PC-9 (cell line): ENCODE measurements at places on chromosomes 2 and 18. TPM values are rescaled to one million over a fixed set of nuclear protein-coding genes. Genes with fewer than 3 reads are reported as not detected.

- H3K27ac ChIP-seq, result no peak overlapping the region
- H3K27me3 ChIP-seq, result no peaks in the 10 kb centered on the region
- no peaks in the 10 kb centered on the region for H3K4me1 ChIP-seq
These were observed 782.8 kb downstream of the BCL11A start for GRCh38 chr2:59770651-59771050.

Gene DLX1
- 0.87 TPM in 1 of 2 replicates, not detected in the other for total RNA-seq

GRCh38 chr2:10226038-10226724 lies 76.5 kb upstream of the HPCAL1 start:
- H3K36me3 ChIP-seq, result no peaks in the 10 kb centered on the region
- DNase-seq, result no peak
- H3K27me3 ChIP-seq, result no peaks in the 10 kb centered on the region
- peaks cover 7% of the 10 kb centered on the region; the same call in 1 of the 2 replicates for H3K4me1 ChIP-seq
- H3K27ac ChIP-seq, result no peak overlapping the region

DNA sequence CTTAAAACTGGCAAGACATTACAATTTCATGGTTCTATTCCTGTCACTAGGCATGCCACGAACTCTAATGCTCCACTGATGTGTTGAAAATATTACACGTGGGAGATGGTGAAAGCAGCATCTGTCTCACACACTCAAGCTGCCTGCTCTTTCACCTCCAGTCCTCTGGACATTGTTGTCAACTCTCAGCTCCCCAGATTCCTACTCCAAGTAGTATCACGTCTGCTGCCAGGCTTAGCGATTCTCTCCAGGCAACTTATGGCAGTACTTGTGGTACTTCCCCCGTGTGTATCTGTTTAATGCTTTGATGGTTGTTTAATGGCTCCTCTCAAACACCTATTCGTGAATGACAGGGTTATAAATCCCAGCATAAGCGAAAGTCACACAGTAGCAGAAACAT lies 103.8 kb downstream of the TMEFF2 start:
- no peak overlapping the region for H3K4me3 ChIP-seq
- no peak for DNase-seq
- no peaks in the 10 kb centered on the region for H3K27me3 ChIP-seq
- H3K36me3 ChIP-seq, result no peaks in the 10 kb centered on the region
- no peaks in the 10 kb centered on the region for H3K4me1 ChIP-seq

GRCh38 chr2:43796206-43796605 lies 22.4 kb downstream of the DYNC2LI1 start:
- H3K36me3 ChIP-seq, result 0 out of 2 replicates have a peak, but pooled peaks cover 3% of the 10 kb centered on the region
- H3K4me3 ChIP-seq, result no peak overlapping the region
- H3K27ac ChIP-seq, result no peak overlapping the region
- no peak for DNase-seq

Gene CD8A
- total RNA-seq, result 0.28 and 0.45 TPM in 2 replicates

GRCh38 chr2:84293791-84294380 lies 165.2 kb downstream of the SUCLG1 start:
- H3K36me3 ChIP-seq, result no peaks in the 10 kb centered on the region
- H3K27ac ChIP-seq, result no peak overlapping the region
- peaks cover 7% of the 10 kb centered on the region; the same call in 1 of the 2 replicates for H3K27me3 ChIP-seq

Gene DSG1
- total RNA-seq, result not detected in 2 replicates

Gene PDCD1
- not detected in 2 replicates for total RNA-seq

- DNase-seq, result no peak
- no peak overlapping the region for H3K4me3 ChIP-seq
- H3K4me1 ChIP-seq, result peaks cover 19% of the 10 kb centered on the region
These were observed 246.0 kb upstream of the UBE2E3 start for GRCh38 chr2:180734382-180734781.

Gene AMER3
- total RNA-seq, result not detected in 2 replicates

Gene DSEL
- total RNA-seq, result 2.1 and 2.5 TPM in 2 replicates

- no peak overlapping the region for H3K27ac ChIP-seq
- DNase-seq, result no peak
- H3K4me3 ChIP-seq, result no peak overlapping the region
- H3K36me3 ChIP-seq, result no peaks in the 10 kb centered on the region; the same call in 1 of the 2 replicates
These were observed 86.2 kb downstream of the COX7A2L start for GRCh38 chr2:42274863-42275262.

Gene CYP27C1
- total RNA-seq, result 0.94 and 1.6 TPM in 2 replicates

- peak overlapping the region; percentile 93 for H3K4me3 ChIP-seq
- peaks cover 24% of the 10 kb centered on the region for H3K4me1 ChIP-seq
- peaks cover 15% of the 10 kb centered on the region for H3K36me3 ChIP-seq
- DNase-seq, result no peak
- peak overlapping the region; percentile 29; the same call in 1 of the 2 replicates for H3K27ac ChIP-seq
These were observed 713 bp downstream of the WBP1 start for GRCh38 chr2:74458938-74459363.

- H3K36me3 ChIP-seq, result no peaks in the 10 kb centered on the region
- H3K4me3 ChIP-seq, result peak overlapping the region; percentile 54
- no peak overlapping the region for H3K27ac ChIP-seq
- peak; percentile 80 for DNase-seq
These were observed 589 bp upstream of the SGPP2 start for GRCh38 chr2:222423632-222424275.

DNA sequence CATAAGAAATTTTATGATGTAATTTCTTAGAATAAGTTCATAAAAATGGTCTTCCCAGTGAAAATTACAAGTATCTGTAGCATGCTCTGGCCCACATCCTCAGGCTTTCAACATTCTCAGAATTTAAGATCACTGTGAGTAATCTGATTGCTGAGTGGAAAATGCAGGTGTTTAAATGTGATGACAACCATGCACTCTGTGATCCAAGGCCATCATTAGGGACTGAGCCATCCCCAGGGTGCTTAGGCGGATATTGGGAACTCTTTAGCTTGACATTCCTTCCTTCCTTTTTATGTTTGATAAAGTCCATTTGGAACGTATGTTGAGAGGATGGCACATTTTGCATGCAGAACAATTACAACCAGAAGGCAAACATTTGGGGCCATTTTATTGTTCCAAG lies 95.5 kb downstream of the ARL4C start:
- no peak overlapping the region for H3K4me3 ChIP-seq
- H3K4me1 ChIP-seq, result no peaks in the 10 kb centered on the region
- H3K27ac ChIP-seq, result no peak overlapping the region
- DNase-seq, result no peak

Gene AGXT
- total RNA-seq, result not detected in 2 replicates
